ENCODE measurements at places on chromosomes 1 and 21.
A peak's percentile ranks its signal among the peaks of the same experiment; 100 is the strongest.

DNA sequence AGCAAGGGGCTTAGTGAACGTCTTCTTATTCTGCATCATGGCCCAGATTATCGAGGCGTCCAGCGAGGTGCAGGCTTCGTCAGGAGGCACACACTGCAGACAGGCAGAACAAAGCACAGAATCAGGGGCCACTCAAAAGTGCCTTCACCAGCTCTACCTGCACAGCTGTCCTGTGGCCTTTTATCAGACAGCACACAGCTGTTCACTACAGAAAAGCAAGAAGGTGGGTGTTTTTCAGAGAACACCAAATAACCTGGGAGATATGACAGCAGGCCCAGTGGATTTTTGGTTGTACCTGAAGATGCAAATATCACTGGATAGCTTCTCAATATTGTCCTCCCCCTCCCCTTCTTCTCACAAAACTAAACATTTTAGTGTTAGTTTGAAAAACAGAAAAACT is 177.3 kb downstream of the TGFBR3 start:
- DNase-seq: no peak

DNA sequence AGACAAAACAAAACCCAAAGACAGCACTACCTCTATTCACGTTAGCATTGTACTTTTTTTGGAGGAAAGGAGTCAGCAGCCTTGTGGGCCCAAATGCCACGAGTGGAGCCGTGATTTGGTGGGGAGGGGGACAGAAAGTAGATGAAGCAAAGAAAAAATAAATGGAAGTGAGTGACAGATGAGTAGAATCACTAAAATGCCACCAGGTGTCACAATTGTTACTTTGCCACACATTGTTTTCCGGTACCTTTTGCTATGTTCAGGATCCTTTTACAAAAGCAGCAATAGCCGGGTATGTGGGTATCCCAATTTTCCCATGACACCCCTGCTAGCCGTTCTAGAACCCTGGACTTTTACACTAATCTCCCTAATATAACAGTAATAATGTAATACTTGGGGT is 85.0 kb upstream of the AK4 start:
- peak; percentile 28 for DNase-seq

DNA sequence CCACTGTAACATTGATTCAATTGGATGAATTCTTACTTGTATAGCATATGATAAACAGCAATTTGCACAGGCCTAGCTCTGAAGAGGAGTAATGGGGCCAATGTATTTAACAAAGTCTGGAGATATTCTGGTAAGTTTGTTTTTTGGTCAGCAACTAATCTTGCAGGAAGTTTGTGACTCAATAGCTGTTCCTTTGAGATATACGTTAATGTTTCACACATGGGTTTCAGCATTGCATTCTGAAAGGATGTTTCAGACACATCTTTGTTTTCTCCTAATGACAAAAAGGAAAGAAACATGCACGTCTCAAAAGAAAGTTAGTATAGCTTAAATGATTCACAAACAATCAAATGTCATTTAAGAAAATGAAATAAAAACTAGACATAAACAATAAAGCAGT is 49.0 kb downstream of the LTN1 start:
- DNase-seq: no peak

GRCh38 chr1:88744142-88744541 is 60.1 kb downstream of the PKN2 start:
- no peak for DNase-seq

- DNase-seq: no peak
These were observed 229.7 kb upstream of the CACYBP start for GRCh38 chr1:174769961-174770549.

- DNase-seq: no peak
These were observed 52.5 kb downstream of the RWDD3 start for GRCh38 chr1:95286479-95286878.

DNA sequence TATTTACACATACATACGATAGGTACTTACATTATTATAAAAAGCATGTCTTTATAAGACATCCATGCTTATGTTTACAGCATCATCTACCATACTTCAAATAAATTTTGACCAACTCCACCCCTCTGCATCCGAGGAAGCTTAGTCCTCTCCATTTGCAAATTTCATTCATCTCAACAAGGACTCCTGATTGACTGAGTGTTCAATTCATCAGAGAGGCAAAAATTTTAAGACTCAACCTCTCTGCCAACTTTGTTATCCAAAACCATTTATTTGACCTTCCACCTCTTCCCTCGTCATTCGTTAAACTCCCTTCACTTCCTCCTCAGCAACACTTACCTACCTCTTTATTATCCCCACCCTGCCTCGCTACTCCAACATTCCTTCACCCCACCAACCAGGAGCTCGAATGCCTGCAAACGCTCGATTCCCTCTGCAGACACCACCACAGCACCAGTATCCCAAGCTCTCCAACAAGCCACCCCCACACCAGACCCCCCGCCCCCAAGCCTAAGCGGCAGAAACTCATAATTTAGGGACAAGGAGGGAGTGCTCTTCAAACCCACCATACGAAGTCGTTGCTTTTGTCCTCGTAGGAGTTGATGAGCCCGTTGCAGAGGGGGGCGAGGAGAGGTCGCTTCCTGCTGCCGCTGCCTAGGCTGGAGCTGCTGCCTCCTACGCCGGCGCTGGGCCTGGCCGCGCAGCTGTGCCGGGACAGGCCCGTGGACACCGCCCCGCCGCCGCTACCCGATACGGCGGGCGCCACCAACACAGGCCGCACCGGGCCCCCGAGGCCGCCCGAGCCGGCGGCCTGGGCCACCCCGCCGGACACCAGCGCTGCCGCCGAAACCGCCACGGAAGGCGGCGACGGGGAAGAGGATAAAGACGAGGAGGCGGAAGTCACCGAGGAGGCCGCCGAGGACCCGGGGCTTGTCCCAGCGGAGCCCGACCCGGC is 803 bp downstream of the COP1 start:
- peak; percentile 11 for DNase-seq

All from SW 1271 (cell line).